ENCODE measurements at places on chromosomes 2 and 18.

DNA sequence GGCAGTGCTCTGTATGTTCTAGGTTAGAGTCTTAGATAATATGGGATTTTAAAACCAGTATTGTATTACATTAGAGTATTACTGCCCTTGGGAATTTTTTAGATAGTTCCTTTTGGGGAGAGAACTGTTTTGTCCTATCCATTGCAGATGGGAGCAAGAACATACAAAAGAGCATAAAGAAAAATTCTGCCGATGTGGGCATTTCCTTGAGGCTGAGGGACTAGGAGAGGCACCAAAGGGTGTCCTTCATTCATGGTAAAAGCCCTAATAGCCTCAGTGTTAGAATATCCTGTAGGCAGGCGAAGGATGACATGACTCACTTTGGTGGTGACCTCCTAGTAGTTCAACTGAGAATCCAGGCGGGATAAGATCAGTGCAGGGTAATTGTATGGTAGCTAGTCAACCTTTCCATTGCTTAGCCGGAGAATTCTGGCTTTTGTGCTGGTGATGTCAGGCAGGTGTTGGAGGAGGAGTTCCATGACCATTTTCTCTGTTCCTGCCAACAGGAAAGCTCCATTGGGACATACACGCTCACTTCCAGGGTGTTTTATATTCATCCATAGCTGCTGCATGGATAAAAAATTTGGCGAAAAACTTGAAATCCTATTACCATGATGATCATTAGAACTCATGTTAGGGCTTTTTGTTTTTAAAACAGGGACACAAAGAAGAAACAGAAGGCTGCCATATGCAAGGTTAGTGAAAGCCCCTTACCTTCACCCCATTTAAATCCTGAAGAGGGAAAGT, 28.1 kb downstream of the EPAS1 start:
- ATAC-seq: no peak

DNA sequence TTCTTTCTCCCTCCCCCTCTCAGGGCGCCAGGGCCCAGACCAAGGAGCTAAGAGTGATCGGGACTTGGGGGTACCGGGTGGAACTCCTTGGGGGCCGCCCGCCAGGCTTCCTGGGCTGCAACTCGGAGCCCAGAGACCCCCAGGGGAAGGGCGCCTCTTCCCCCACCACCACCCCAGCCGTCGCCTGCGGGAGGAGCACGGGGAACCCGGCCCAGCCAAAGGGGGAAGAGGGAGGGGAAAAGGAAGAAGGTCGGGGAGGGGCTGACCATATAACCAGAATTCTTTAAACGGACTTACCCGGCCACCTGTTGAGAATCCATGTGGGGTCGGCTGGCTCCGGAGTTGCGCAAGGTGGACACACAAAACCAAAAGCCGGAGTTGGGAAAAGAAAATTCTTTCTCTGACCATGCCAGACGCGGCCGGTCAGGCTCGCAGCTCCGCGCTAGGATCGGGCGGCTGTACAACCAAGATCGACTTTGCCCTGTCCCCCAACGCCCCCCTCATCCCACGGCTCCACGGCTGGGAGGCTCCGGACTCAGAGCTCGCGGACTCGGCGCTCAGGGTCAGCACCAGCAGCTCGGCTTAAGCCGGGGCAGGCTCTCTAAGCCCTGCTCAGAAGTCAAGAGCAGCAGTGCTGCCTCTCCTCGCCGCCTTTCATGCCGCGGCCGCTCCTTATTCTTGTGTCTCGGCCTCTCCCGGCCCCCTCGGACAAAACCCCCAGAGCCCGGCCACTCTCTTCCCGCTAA, 6.3 kb upstream of the SIX3 start:
- ATAC-seq: no peak

DNA sequence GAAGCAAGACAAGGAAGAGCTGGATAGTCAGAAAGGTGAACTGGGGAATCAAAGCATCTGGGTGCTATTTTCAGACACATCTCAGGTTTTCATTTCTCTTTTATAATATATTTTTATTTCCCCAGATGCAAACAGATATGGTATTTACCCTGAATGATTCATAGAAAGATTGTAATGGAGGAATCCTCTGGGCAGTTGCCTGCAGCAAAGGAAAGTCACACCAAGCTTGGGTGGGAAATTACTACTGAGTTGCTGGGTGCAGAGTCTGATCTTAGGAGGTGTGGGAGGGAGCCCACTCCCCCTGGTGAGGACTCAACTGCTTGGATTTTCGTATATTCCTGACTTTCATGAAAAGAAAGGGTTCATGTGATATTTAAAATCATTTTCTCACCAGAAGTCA, 2.1 kb downstream of the EFR3B start:
- ATAC-seq: no peak

GRCh38 chr2:235537186-235537585, 43.3 kb downstream of the AGAP1 start:
- ATAC-seq: no peak

- ATAC-seq: no peak
Observed at GRCh38 chr2:227347117-227347516, 22.1 kb downstream of the MFF start.

DNA sequence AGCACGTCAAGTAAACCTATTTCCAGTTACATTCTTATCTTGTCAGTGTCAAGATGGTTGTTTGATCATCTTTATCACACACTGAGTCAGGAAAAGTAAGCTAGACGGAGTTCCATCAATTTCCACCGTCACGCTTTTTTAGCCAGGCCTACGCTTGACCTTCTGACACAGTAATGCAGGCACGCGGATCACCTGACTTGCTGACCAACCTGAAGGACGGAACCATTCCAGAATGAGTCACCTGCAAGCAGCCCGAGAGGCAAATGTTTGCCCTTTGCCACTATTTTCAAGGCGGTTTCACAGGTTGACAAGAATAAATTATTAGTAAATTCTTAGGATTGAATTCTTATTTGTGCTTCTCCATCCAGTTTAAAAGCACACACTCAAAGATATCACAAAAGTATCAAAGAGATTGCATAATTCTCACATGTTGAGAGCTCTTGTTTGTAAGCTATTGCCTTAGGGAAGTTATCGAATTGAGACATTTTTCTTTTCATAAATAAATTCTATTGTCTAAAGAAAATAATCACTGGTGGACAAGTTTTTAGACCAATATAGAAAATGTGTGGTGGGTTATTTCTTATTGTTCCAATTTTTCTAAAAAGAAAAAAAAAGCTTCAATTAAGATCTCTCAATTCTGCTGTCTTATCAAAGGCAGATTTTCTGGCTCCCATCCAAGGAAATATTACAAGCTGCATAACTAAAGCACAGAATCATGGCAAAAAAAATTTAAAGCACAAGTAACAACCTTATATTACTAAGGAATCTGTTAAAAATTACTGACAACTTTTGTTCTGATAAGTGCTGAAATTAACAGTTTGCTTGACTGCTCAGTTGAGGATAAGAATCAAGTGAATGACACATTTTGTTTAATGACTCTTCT, 31.9 kb downstream of the UXS1 start:
- ATAC-seq: no peak

DNA sequence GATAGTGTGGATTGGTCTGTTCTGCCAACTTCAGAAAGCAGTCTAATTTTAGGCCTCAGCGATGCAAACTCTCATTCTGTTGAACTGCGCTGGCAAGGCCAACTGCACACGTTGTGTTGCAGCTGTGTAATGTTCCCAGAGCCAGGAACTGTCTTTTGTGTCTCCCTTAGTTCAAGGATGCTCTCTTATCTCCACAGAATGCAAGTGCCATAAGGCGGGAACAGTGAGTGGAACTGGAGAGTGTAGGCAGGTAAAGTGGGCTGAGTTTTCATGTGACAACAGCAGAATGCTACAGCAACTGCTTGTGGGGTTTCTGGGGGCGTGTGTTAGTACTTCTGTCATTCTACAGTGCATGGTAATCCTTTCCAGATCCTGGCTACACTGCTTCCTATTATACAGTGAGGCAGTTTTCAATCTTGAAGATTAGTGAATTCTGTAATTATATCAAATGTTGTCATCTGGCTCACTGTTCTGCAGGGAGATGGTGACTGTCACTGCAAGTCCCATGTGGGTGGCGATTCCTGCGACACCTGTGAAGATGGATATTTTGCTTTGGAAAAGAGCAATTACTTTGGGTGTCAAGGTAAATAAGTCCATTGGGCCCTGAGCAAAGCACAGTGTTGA, 125.8 kb downstream of the LAMA3 start:
- no peak for ATAC-seq

GRCh38 chr2:113342650-113343049, 63.9 kb upstream of the PAX8 start:
- ATAC-seq: peak; percentile 78

GRCh38 chr18:61950371-61950770, 57.6 kb upstream of the RNF152 start:
- no peak for ATAC-seq

GRCh38 chr18:76707534-76707933, 114.8 kb upstream of the ZNF236 start:
- no peak for ATAC-seq

DNA sequence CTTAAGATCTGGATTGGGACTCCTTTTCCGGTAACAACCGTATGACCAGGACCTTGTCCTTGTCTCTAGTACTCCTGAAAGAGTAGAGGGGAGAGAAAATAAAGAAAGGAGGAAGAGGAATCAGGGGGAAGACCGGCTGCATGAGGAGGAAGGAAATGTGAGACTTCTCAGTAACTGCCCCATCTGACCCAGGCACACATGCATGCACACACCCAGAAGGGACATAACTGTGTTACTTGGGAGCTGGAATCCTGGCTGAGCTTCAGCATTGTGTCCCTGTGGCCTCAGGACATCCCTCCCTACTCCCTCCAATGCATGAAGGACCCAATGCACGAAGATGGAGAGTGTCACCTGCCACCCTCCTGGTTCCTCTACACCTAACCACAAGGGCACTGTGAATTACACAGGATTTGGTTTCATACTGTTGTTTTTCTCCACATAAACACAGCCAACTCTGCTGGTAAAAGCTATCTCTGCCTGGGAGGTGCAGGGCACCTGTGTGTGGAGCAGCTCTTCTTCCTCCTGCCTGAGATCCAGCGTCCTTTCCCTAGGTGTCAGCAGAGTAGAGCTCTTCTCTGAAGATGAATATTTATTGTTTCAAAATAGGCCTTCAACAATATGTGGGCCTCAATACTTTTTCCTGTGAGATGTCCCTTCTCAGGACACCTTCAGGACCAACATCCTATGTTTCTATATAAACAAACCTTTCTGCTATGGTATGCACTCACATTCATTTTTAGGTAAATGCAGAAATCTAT, 574.1 kb upstream of the ID2 start:
- ATAC-seq: no peak

DNA sequence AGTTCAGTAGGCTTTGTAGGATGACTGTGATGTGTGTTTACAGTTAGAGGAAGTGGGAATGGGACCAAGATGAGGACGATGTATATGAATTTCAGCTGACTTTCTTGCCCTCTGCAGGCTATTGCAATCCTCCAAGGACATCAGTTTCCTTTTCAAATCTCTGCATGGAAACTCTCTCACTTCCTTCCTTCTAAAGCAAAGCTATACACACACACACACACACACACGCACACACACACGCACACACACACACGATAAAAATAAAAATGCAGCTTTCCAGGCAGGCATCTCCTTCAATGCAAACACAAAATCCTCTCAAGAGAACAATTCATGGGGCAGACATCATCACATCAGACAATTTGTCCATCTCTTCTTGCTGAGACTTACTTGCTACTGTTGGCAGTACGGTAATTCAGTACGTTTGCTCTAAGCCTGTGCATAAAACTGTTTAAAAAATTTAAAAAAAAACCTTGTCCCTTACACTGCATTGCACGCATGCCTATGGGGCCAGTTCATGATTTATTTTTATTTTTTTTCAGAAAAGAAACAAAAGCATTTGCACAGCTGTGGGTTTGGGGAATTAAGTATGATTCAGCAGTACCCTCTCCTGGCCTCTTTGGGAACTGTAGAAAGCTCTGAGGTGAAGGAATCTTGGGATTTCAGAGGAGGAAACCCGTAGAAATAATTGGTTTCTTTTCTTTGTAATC, 27.1 kb upstream of the ICOS start:
- ATAC-seq: peak; percentile 53

DNA sequence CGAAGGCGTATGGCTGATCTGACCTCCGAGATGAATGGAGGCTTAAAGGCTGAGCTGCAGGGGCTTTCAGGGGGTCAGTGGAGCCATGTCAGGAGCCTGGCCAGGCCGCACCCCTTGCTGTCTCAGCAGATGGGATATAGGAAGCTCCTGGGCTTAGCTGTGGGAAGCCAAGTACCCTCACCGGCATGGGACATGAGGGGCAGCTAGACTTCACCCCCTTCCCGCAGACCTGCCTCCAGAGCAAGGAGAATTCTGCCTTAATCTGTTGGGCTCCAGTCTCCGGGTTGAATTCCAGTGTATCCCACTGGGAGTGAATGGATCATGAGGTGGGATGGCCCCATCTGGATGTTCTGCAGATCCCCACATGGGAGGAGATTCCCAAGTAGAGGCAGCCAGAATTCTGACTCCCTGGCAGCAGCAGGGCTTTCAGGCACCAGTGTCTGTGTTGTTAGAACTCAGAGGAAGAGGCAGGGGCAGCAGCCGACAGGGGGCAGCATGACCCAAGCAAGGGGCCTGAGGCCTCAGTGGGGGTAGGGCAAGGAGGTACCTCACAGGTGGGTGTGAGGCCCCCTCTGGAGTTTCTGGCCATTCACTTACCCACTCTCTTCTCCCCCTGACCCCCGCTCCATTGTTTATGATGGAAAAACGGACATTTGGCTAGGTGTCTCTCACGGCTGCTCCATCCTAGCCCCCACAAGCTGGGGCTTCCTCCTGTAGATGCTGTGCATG, 19.1 kb downstream of the CAPG start:
- peak; percentile 47 for ATAC-seq

DNA sequence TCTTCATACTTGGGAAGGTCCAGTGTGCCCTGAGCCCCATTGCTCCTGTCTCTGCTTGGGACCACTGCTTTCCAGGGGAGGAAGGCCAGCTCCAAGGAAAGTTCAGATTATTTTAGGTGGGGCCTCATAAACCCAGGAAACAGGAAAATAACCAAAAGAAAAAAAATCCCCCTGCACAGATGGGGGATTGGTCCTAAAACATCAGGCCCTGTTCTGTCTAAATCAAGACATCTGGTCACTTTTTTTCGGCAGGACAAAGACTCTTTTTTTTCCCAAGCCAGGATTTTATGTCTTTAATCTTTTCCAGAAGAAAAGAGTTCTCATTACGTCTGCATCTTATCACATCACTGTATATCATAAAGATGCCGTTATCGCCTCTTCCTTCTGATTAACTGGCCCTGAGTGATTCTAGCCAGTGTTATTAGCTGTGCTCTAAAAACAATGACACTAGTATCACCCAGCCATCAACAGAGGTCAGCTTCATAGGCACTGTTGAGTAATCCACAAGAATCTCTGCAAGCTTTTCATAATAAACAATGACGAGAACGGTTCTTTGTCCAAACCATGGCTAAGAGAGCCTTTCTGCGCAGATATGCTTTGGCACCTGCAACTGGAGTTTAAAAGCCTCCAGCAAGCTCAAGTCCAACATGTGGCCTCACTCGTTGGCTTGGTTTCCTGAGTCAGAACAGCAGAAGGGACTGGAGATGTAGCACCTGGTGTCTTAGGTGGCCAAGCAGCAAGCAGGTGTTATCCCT, 138.2 kb downstream of the VAPA start:
- ATAC-seq: no peak

DNA sequence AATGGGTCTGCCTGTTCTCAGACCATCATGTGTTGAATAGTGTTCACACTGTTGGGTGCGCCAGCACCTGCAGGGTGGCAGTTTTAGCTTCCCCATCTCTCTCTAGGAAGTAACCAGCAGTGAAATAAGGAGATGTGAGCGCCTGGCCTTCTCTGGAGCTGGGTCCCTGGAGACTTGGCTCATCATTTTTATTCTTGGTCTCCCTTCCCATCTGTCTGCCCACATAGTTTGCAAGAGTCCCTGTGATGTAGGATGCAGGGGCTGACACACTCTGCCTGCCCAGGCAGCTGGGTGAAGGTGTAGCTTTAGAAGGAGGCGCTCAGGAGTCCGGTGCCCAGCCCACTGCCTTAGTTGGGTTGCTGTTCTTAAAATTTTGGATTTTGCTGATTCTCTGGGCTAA, 172.2 kb downstream of the LDLRAD4 start:
- no peak for ATAC-seq

Measured in stimulated activated memory B cell treated with anti-CD40 and anti-IgM and Interleukin-4, amounts not matched to agents 10 μg/mL and 1 μg/mL and 100 μg/mL, for 72 hours (primary cell).